A549 (cell line): ENCODE measurements at places on chromosomes 3 and 15.

GRCh38 chr3:143301031-143301901 lies 181.7 kb downstream of the CHST2 start:
- DNase-seq: no peak

GRCh38 chr15:51022206-51022605 lies 72.5 kb downstream of the TNFAIP8L3 start:
- DNase-seq: no peak

- DNase-seq: no peak
These were observed 48.2 kb downstream of the SRGAP3 start for GRCh38 chr3:9201266-9201665.

- DNase-seq: no peak
These were observed 23.4 kb downstream of the NCBP2 start for GRCh38 chr3:196918968-196919367.

DNA sequence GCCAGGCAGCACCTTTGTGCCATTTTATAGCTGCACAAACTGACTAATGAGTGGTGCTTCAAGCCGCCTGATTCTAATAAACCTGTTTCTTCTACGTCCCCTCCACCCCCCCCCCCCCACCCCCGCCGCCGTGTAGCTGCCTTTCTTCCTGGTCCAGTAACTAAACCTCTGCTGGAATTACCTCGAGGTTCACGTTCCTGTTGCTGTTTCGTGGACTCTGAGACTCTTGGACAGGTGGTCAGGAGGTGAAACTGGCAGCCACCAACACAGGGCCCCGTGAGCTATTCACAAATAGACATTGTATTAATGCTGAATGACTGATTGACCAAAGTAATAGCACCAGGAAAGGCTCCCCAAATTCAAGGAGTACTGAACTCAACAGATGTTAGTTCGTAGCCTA lies 73.9 kb downstream of the TRIM69 start:
- DNase-seq: no peak

- no peak for DNase-seq
These were observed 47.8 kb upstream of the ZBTB38 start for GRCh38 chr3:141320399-141321108.
